ENCODE measurements at places on chromosomes 2 and 18. TPM values are rescaled to one million over a fixed set of nuclear protein-coding genes. Genes with fewer than 3 reads are reported as not detected.

DNA sequence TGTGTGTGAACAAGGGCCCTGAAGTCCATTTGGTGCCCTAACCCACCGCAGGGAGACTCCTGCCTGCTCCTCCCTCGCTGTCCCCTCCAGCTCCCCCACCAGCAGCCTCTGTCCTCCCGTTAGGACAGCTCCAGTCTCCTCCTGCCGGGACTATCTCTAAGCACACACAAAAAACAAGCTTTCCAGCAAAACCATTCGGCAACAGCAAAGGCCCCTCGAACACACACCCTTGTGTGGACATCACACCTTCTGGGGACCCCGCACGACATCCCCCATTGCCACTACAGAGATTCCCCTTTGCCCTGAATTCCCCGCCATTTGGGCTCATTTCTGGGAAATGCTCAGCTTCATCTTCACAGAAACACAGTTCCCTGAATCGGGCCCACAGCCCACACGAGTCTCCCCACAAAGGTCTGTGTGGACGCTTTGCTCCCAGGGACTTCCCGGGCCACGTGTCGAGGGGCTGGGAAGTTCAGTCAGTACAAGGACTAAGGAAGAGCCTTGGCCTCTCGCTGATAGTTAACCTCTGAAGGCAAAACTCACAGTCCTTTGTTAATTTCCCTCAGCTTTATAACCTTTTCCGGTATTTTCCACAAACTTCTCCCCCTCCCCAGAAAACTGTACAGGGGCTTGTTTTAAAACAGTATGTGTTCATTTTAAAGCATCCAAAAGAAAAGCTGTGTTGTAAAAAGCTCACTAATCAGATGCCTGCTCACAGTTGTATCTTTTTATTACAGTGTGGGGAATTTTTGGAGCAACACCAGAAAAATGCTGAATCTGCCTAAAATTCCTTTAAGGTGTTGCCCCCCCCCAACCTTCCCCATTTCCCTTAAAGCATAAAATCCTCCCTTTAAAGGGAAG is 25.9 kb downstream of the SMAD7 start:
- DNase-seq: no peak
- H3K27ac ChIP-seq: peak overlapping the region; percentile 2
- H3K4me1 ChIP-seq: peaks cover 76% of the 10 kb centered on the region
- no peaks in the 10 kb centered on the region for H3K27me3 ChIP-seq
- H3K4me3 ChIP-seq: no peak overlapping the region

GRCh38 chr2:19738707-19739106 is 163.1 kb downstream of the TTC32 start:
- H3K4me3 ChIP-seq: no peak overlapping the region
- no peaks in the 10 kb centered on the region for H3K27me3 ChIP-seq
- peak; percentile 27 for DNase-seq
- no peak overlapping the region for H3K27ac ChIP-seq
- no peaks in the 10 kb centered on the region for H3K36me3 ChIP-seq
- no peaks in the 10 kb centered on the region for H3K4me1 ChIP-seq

GRCh38 chr2:29881089-29881730 is 40.2 kb downstream of the ALK start:
- no peak for DNase-seq
- no peaks in the 10 kb centered on the region for H3K27me3 ChIP-seq
- no peaks in the 10 kb centered on the region for H3K36me3 ChIP-seq
- no peaks in the 10 kb centered on the region for H3K4me1 ChIP-seq

- no peak for DNase-seq
- H3K4me1 ChIP-seq: no peaks in the 10 kb centered on the region
- H3K4me3 ChIP-seq: no peak overlapping the region
- H3K27me3 ChIP-seq: no peaks in the 10 kb centered on the region
- H3K36me3 ChIP-seq: no peaks in the 10 kb centered on the region
These were observed 98.7 kb downstream of the MAPK4 start for GRCh38 chr18:50658601-50659000.

CHRND gene
- total RNA-seq: not detected

NPHP1 gene
- total RNA-seq: 1.3 TPM
